ENCODE measurements at places on chromosomes 6 and 20.
A peak's percentile ranks its signal among the peaks of the same experiment; 100 is the strongest.

- DNase-seq, result no peak
These were observed 90.8 kb downstream of the THBS2 start for GRCh38 chr6:169162752-169163407.

- no peak for DNase-seq
These were observed 236.3 kb downstream of the EPHA7 start for GRCh38 chr6:93182938-93183479.

GRCh38 chr6:168784426-168784825 lies 343.4 kb downstream of the SMOC2 start:
- DNase-seq, result no peak

DNA sequence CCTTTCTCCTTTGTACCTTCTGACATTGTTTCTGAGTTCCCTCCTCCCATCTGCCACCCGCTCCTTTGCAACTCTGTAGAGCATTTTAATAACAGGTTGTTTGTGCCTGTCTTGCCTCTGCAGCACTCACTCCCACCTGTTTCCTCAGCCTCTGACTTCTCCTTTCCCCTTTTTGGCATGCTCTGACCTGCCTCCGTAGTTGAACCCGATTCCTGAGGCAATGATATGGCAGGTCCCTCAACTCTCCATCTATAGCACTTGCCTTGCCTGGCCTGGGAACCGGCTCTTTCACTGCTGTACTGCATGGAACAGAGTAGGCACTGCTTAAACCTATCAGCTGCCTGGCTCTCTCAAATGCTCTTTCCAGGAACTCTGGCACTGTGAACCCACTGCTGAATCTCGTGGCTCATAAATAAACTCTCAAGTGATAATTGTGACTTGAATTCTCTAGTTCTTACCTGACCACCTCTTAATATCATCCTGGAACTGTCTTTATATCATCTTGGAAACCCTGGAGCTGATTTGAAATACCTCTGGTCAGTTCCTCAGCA lies 50.3 kb downstream of the UTRN start:
- DNase-seq, result no peak

GRCh38 chr6:102981490-102982015 lies 1588.0 kb downstream of the GRIK2 start:
- no peak for DNase-seq

DNA sequence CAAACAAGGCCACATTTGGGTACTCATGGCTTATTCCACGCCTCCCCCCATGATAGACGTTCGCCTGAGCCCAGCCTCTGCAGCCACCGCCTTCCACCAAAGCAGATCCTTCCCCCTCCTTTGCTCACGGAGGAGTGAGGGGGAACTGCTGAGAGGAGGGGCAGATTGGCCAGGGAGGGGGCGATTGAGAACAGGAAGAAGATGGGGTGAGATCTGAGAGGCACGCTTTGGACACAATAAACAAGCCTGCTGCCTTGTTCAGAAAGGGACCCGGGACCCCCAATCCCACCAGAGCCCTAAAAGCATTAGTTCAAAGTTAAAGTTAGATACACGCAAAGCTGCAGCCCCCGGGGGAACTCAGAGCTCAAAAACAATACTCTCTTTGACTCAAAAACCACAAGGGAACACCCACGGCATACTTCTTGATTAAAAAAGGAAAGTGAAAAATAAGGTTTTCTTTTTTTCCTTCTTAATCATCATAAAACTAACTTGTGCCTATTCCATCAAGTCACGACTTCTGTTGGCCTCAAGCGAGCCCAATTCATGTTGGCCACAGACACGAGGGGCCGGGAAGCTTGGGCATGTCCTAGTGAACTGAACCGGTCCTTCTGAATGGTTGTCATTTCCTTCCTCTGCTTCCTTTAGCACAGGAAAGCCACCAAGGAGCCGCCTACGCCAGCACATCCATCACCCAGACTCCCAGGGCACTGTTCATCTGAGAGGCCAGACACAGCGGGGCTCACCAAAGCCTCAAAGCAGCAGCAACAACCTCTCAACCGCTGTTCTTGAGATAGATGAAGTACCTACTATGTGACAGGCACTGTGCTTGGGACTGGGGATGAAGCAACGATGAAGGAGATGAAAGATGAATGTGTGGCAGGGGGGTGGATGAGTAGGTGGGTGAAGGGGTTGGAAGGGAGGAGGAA lies 44.7 kb downstream of the NFATC2 start:
- peak; percentile 50 for DNase-seq

DNA sequence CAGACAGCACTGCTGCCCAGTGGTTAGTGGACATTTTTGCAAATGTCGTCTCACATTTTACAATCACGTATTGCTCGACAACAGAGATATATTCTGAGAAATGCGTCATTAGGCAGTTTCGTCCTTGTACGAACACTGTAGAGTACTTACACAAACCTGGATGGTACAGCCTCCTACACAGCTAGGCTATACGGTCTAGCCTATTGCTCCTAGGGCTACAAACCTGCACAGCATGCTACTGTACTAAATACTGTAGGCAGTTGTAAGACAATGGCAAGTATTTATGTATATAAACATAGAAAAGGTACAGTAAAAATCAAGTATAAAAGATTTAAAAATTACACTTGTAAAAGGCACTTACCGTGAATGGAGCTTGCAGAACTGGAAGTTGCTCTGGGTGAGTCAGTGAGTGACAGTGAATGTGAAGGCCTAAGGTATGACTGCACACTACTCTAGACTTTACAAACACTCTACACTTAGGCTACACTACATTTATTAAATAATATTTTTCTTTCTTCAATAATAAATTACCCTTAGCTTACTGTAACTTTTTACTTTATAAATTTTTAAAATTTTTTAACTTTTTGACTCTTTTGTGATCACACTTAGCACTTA lies 43.1 kb downstream of the ALDH5A1 start:
- no peak for DNase-seq

GRCh38 chr6:147149092-147149491 lies 55.1 kb upstream of the STXBP5 start:
- DNase-seq, result no peak

GRCh38 chr6:159819932-159820640 lies 20.0 kb downstream of the PNLDC1 start:
- DNase-seq, result peak; percentile 44

- no peak for DNase-seq
These were observed 236.8 kb upstream of the RREB1 start for GRCh38 chr6:6870921-6871320.

- no peak for DNase-seq
These were observed 43.0 kb upstream of the PKHD1 start for GRCh38 chr6:52130440-52130839.

GRCh38 chr6:170208182-170208601 lies 82.7 kb downstream of the DLL1 start:
- DNase-seq, result no peak

DNA sequence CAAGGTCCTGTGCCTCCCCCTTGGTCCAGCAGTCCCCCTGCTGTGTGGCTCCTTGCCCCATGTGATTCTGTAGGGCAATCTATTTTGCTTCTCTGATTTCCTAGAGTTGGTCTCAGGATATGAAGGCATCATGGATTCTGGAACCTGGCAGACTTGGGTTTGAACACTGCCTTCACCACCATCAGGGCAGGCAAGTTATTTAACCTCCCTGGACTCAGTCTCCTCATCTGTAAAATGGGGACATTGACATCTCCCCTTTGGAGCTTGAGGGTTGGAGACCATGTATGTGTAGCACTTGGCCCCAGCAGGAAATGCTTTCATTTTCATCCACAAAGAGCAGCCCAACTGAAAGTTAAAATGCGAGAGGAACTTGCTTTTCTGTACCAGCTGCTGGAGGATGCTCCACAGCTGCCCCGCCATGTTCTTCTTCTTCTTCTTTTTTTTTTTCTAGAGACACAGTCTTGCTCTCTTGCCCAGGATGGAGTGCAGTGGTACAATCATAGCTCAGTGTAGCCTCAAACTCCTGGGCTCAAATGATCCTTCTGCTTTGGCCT lies 6.7 kb downstream of the TOX2 start:
- no peak for DNase-seq

DNA sequence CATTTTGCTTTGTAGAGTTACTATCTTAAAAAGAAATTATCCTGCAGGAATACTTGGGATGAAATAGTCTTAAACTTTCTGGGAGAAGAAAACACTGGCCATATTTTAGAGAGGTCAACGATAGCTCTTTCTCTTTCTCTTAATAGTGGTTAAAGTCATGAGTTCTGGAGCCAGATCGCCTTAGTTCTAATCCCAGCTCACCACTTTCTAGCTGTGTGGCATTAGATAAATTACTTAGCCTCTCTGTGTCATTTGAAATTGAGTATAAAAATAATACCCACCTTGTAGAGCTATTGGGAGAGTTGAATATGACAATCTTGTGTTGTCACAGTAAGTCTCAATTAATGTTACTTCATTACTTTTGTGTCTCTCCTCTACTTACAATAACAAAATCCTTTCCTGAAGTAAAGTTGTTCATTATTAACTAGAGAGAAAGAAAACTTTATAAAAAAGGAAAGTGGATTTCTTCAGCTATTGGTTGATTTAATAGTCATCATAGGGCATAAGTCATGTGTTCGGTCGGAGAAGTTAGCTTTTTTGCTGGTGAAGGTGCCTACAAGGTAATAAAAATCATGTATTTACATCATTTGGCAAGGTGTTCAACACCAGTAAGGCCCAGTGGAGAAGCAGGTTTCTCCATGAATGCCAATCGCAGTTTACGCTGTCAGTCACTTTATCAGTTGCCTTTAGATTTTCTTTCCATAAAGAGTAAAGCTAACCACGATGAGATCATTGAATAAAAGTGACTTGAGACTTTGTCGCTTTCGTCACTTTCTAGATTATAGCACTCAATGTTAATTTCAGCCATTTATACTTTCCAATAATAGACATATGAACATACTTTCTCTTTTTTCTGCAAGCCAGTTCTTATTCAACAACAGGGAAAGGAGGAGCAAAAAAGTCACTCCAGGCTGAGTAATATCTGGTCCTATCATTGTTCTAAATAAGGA lies 2.0 kb downstream of the NEDD9 start:
- no peak for DNase-seq

GRCh38 chr6:132964868-132965382 lies 150.6 kb downstream of the RPS12 start:
- no peak for DNase-seq

DNA sequence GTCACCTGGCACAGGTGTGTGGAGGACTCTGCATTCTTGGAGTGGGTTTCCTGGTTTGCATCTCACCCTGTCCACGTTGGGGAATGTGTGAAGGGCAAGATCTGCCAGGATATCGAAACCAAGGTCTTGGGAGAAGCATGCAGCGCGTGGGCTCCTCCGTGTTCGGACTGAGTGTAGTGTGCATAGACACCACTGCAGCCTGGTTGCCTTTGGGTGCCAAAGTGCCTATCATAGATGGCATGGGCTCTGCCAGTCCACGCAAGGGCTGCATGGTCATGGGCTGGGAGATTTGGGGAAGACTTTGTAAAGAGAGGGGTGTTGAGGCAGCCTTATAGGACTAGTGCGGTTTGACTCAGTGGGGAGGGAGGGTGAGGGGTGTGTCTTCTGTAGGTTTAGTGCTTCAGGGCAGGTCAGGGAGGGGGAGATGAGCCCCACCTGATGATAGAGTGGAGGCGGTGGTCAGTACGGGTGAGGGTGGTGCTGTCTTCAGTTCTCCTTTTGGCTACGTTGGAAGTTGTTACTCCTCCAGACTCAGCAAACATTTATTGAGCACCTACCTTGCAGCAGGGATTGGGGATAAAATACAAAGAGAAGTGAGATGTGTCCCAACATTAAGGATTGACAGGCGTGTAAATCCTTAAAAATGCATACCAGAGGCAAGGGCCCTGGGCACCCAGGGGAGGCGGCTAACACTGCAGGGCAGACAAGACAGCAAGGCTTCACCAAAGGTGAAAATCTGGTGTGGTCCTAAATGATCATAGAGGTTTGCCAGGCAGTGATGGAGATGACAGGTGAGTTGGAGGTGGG lies 28.3 kb downstream of the DUSP22 start:
- no peak for DNase-seq

DNA sequence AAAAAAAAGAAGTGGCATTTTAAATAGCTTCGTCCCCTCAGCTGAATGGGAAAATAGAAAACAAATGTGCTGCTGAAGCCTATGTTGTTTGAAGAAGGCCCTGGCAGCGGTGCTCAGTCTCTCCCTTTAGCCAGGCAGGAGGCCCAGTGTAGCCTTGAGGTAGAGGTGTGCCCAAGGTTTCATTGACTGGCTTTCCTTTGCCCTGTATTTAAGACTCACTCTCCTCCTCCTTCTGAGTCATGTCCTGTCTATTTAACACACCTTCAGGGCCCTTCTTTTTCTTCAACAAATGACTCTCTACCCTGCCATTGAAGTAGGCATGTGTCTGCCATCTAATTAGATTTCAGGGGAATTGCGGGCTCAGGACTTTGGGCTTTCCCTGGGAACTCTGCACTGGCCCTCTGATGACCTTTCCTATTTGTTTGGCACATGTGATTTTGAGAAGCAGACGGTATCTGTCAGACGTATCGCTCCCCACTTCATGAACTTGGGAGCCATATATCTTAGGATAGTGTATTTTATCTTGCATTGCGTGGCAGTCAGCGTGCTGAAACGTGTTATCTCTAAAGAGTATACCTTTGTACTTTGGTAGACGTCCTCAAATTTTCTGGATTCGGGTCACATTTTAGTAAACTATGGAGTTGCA lies 4.3 kb downstream of the TJAP1 start:
- DNase-seq, result no peak

DNA sequence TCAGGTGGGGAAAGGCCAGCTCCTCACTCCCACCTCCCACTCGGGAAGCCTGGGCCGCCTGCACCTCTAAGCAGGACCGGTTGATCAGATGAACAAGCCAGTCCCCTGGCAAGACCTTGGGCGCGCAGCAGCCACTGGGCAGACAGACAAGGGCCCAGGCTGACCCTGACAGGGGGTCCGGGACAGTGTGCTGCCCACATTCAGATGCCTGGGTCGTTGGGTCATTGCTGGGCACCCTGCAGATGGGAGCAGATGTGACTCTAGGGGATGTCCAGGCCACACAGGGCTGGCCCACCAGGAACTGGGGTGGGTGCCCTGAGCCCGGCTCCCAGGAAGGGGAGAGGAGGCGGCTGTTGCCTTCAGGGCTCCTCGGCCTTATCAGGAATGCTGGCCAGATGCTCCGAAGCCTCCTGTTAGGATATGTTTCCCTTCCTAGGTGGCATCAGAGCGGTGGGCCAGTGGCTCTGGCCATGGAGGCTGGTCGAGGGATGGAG lies 17.3 kb upstream of the FRMD1 start:
- DNase-seq, result no peak

DNA sequence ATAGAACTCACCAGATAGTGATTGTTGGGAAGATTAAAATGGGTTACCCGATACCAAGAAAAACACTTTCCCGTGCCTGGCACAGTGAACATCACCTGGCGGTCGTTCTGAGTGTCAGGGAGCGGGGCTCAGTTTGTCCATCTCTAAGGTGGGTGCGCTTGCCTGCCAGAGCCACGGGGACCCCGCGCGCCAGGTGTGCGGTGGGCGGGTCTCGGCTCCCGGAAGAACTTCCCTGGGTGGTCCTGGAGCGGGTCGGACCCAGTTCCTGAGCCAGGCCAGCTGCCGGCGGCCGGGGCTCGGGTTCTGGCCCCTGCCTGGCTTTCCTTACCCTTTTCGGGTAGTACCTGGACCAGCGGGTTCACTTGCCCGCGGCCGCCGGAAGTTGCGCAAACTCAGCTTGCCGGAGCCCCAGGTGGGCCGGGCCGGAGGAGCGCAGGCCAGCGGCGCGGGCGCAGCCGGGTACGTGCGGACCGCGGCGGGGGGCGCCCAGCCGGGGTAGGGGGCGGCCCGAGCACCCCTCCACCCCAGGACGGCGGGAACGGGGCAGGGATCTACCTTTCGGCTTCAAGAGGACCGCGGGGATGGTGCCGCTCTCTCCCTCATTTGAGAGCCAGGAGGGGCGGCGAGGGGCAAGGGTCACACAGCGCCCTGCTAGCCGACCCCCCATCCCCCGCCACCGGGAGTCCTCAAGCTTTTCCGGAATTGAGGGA lies 7.5 kb downstream of the FAM110A start:
- no peak for DNase-seq

Data from CD4-positive, alpha-beta memory T cell (primary cell).